ENCODE measurements at places on chromosomes 3 and 15.
A peak's percentile ranks its signal among the peaks of the same experiment; 100 is the strongest.

GRCh38 chr3:143184099-143184498 is 64.5 kb downstream of the CHST2 start:
- no peak for DNase-seq

DNA sequence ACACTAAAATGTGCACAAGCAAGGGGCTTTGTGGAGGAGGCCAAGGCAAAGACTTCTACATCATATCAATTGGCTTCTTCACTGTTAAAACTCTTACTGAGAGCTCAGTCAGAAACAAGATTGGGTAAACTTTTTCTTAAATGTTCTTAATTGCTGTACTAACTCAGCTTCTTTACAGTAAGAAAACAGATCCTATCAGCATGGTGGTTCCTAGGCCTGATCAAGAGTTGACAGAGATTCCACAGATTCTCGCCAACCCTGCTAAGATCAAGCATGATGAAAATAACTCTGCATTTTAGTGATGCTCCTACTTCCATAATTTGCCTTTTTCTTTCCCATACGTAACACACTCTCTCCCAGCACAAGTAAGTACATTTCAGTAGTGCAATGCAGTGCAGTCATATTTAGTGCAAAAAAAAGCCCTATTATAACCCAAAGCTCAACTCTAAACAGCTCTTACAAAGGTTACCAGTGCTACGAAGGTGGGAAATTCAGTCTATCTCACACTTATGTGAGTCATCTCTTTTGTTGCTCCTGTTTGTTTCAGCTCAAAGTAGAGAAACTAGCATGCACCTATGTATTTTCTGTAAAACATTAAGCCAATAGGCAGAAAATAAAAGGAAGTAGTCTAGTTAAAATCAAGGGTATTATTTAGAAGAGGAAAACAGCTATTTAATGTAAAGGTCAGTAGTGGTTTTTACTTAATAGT is 29.9 kb downstream of the TIGIT start:
- no peak for DNase-seq

GRCh38 chr15:65918945-65919344 is 49.7 kb downstream of the RAB11A start:
- no peak for DNase-seq

GRCh38 chr3:12944849-12945248 is 103.5 kb upstream of the RPL32 start:
- DNase-seq, result no peak

DNA sequence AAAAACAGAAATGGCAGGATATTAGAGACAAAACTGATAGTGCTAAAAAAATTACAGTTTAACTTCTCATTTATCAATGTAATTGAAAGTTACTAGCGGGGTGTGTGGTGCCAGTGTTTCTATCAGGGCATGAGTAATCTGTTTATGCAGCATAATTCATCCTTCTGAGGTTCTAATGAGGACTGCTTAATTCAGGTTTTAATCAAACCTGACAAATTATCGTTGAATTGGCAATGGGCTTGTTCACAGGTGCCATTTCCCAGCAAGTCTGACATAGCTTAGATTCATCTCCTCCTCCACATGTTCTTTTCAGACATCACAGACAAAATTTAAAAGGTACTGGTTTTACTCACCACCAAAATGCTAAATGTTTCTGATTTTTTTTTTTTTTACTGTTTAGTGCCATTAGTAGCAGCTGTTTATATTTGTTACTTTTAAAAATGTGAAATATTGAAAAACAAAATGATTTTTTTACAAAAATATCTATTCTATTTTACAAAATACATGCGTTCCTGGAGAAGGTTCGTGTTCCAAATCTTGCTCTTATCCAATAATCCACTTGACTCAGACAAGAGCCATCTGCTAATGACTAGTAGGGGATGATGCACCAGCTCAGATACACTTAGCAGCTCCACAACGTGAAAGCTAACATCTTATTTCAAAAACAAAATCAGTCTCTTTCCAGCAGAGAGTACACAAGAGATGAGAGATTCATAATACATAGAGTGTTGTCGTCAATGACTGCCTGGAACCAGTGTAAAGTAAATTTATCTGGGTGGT is 447.7 kb upstream of the DPPA4 start:
- DNase-seq, result no peak

DNA sequence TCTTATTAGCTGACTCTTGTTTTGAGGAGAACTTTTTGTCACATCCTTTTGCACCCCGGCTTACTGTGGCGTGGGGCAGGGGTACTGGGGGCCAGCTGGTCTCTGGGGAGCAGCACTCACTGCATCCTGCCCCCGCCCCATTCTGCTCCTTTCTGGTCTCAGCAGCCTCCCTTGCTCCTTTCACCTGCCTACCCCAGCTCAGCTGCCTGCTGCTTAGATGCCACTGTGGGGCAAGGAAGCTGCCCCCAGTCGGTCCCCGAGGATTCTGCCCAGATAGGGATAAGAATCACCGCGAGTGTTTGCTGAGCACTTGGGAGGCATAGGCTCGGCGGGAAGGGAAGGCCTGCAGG is 32.0 kb downstream of the APBA2 start:
- no peak for DNase-seq

DNA sequence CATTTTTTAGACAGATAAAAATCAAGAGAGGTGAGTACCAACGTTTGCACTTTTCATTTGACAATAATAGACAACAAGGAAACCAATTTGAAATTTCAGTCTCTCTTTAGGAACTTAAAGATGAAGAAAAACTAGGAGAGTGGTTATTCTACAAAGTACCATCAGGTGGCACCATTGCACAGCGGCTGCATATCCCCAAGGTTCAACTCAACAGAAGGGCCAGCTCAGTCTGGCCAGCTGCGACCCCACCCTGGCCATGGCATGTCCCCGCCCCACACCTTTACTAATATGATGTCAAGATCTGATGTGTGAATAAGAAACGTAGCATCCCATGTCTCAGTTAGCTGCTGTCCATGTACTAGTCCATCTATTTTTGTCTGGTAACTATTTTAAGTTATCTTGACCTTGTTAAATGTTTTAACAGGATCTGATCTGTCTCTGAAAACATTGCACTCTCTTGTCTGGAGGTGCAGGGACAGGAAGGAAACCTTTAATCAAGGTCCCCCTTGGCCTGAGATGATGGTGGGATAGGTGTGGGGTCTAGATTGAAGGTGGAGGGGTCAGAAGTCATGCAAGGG is 35.5 kb upstream of the CGNL1 start:
- DNase-seq, result no peak

GRCh38 chr15:25795061-25795460 is 68.1 kb downstream of the ATP10A start:
- no peak for DNase-seq

DNA sequence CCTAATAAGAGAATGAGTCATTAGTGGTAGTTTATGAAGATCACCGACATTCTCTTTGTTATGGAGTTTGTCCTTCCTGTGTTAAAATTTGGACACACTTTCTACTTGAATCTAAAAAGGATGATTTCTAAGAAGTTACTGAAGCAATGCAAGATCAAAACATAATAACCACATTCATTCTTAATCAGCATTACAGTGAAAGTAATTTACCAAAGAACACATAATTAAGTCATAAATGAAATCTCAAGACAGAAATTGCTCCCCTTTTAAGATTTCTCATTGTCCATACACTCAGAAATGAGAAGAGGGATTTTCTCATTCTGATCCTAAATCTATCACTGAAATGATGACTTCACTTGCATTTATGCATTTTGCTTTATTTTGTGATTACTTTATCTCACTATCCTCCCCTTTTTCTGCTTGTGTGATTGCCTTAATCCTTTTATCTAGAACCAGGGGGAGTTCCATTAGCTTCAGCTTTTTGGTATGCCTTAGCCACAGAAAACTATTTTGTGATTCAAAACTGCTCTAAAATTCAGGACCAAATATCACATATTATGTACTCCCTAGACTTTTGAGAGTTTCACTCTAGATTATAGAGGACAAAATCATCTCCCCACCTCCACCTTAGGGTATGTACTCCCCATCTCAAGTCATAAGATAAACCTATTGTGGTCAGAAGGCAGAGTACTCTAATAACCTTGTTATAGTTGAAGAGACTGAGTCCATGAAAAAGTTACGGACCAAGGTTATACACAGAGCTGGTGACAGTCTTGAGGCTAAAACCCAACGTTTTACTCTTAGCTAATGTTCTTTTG is 817.6 kb upstream of the CFAP20DC start:
- no peak for DNase-seq

DNA sequence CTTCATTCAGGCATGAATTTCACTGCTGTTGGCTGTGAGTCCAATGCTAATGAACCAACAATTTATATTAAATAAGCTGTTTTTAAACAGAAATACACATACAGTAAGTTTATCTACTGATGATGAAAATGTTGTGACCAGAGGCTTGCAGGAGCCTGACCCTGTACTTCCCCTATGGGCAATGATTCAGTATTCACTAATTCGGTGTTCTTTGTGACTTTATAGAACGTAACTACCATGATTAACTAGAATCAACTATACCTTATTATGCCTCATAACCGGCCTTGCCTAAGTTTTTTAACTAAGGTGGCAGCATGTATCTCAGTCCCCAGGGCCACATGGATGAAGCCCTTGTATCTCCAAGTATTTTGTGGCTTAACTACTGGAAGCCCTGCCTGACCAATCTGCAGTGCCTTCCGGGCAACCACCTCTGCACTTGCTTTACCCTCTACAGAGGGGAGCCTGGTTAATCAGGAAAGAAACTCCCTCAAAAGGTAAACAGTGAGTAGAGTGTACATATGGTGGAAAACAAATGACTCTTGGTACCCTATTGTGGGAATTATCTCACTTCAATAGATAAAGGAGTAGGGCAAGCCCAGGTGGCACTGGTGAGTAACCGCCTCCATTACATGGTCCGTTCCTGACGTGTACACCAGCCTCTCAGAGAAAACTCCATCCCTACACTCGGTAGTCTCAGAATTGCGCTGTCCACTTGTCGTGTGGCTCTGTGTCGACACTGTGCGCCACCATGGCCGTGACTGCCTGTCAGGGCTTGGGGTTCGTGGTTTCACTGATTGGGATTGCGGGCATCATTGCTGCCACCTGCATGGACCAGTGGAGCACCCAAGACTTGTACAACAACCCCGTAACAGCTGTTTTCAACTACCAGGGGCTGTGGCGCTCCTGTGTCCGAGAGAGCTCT is 11.6 kb upstream of the CLDN18 start:
- DNase-seq, result no peak

DNA sequence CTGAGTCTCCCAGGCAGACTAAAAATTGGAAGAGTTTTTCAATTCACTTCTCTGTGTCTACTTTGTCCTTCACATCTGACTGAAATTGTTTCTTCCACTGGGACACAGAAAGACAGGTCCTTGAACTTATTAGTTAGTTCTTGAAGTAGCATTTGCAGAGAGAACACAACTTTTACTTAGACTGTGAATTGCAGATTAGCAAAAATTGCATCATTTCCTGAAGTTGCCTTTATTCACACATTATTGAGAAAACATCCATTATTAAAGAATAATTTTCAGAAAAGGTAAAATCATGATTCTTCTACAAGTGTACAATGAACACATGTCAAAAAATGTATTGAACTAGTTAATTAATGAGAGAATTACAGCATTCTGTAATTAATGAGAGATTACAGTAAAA is 1.4 kb upstream of the COMMD2 start:
- no peak for DNase-seq

DNA sequence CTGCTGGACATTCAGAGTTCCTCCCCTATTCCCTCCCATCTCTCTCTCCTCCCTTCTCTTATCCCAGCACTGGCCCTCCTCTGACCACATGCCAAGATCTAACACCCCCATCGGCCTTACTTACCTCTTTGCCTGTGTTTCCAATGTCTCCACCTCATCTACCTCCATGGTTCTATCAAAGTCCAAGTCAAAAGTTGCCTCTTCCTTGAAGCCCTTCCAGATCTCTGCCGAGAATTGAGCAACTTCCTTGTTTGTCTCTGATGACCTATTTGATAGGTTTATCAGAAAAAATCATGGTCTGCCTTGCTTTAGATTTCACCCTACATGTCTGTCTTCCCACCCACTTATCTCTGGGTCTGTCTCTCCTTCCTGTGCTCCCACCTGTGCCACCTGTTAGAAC is 69.7 kb upstream of the ITGA11 start:
- no peak for DNase-seq

DNA sequence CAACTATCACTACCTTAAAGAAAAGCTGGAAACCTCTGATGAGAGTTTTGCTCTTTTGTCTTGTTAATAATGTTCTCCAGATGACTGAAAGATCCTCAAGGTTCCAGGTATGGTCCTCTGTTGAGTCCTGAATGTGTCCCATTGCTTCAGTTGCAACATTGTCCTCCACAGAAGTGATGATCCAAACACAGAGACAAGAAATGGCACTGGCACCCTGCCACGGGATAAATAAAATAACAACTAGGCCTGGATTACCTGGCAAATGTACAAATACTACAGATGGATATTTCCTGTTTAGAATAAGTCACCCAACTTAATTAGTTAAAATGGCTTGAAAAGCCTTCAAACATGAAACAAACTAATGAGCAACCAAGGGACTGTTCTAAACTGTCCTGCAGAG is 58.3 kb downstream of the EIF3J start:
- no peak for DNase-seq

GRCh38 chr3:172559020-172559419 is 35.8 kb upstream of the TNFSF10 start:
- no peak for DNase-seq

DNA sequence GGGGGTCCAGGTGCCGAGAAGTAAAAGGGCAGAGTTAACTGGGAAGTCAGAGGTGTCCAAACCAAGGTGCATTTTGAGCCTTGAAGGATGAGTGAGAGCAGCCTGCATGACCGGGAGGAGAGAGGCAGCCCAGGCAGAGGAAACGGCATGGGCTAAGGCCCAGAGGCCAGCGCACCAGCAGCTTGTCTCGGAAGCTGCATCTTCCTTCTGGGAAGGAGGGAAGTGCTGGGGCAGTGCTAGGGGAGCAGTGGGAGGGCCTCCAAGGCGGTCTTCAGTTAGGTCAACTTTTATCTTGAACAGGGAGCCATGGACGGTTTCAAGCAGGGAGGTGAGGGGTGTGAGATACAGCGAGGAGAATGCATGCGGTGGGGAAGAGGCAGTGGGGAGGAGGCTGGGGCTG is 1.0 kb downstream of the H1-8 start:
- DNase-seq, result no peak

DNA sequence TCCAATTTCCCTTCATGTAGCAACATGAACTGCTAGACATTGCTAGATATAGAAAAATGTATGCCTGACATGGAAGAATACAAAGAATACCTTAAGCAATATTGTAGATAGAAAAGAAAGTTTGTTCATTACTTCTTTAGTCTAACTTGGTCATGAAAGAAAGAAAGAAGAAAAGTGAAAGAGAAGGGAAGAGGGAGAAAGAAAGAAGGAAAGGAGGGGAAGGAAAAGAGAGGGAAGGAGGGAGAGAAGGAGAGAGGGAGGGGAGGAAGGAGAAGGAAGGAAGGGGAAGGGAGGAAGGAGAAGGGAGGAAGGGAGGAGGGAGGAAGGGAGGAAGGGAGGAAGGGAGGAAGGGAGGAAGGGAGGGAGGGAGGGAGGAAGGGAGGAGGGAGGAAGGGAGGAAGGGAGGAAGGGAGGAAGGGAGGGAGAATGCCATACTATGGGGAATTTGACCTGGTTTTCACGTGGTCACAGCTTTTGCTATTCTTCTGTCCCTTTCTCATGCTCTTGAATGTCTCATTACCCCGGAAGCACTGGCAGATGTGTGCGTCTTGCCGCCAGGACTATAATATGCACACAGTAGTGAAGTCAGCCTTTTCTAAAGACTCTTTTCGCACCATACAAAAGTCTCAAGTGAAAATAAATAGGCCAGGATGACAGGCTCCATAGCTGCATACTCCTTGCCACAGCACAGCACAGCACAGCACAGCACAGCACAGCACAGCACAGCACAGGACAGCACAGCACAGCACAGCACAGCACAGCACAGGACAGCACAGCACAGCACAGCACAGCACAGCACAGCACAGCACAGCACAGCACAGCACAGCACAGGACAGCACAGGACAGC is 78.2 kb downstream of the CHAC1 start:
- DNase-seq, result no peak

- peak; percentile 28 for DNase-seq
Measured at GRCh38 chr3:109532257-109533216, 195.2 kb upstream of the DPPA4 start.
